ENCODE measurements at places on chromosomes 6 and 20.

- DNase-seq = peak; percentile 34
Observed at GRCh38 chr6:30162265-30163089, 869 bp upstream of the TRIM15 start.

- DNase-seq = no peak
Observed at GRCh38 chr6:107707346-107708275, 116.5 kb downstream of the SCML4 start.

DNA sequence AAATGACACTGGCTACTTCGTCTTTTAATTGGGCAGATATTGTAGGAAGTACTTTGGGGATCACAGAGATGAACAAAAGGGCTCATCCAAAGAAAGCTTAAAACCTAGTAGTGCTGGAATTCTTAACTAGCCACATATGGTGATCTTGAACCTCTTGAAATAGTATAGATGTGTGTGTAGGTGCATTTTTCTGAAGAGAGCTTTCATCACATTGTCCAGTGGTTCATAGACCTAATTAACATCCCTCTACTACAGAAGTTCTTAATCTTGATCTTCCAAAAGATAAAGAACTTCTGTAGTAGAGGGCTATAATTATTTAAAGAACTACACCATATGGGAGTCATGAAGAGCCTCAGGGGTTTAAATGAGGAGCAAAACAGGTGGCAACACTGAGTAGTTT, 2.3 kb upstream of the PRIM2 start:
- no peak for DNase-seq

DNA sequence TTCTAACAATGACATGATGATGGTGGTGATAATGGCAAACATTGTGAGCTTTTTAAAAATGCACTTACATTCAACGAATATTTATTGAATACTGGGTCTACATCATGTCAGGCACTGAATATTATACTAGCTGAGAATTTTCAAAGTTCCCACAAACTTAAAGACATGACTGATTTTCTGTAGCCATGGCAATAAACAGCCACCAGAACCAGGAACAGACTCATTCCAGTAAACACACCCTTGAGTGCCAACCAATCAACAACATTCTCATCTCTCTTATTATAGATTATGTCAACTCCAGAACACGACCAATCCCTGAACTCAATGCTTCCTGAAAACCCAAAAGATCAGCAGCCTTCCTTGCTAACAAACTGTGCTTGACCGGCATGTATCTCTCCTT, 212.4 kb upstream of the RUNX2 start:
- no peak for DNase-seq

DNA sequence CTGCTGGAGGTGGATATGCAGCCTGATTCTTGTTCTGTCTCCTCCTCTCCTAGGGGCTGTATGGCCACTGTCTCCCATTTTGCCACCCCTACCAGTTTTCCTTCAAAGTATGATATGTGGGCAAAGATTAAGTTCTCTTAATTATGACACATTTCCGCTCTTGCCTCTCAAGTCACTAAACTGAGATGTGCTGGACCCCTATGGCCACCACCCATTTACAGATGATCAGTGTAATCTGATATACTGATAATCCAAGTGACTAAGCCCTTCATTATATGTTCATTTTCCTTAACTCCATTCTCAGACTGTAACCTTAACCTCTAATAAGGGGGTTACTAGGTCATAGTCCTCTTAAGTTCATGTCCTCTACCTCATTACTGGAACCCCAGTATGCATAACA, 711 bp upstream of the C20orf141 start:
- no peak for DNase-seq

- no peak for DNase-seq
Observed at GRCh38 chr6:111231090-111231459, 143.8 kb downstream of the SLC16A10 start.

- no peak for DNase-seq
Observed at GRCh38 chr6:82863781-82864180, 201.9 kb downstream of the UBE3D start.

GRCh38 chr20:46093531-46093930, 3.8 kb upstream of the NCOA5 start:
- no peak for DNase-seq

DNA sequence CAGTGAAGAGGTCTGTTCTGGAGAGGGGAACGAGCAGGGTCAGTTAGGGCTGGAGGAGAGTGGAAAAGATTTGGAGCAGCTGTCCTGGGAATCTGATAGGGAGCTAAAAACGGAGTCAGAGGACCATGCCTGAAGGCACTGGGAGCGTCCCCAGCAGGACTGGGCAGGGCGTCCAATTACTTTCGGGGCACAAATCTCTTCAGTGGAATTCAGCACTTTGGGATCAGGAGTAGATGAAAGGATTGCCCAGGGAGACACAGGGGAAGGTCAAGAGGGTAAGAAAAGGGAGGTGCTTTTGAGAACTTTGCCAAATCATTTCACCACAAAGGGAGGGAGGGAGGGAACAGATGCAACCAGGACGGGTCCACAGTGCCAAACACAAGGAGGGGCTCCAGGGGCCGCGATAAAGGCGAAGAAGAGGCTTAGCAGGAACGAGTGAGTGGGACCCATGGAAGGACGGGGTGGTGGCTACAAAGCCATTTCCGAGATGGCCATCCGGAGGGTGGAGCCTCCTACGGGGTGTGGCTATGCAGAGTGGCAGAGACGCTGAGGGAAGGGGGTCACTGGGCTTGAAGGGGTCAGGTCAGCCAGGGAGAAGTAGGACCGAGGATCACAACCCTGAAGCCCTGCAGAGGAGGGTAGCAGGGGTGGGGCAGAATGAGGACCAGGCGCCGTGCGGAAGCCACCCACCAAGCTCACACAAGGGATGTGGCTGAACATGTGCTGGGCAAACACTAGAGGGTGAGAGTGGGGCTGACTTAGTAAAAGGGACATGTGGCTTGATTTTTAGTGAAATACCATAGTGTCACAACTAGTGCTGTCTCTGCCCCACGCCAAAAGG, 180.0 kb upstream of the RREB1 start:
- DNase-seq = no peak

DNA sequence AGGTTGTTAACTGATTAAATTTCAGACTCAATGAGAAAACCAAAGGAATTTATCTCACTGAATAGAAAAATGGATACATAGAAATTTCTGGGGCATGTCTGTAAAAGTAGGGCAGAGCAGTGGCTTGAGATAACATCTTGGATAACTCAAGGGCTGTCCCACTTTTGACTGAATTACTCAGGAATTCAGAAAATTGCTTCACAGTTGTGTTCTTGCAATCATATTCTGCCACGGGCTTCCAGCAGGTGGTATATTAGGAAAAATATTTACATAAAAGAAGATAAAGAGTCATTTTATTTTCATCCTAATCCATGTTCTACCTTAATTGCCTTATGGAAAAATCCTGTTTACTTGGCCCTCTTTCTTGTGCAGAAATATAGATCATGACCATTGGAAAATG, 156.4 kb upstream of the AKIRIN2 start:
- no peak for DNase-seq

GRCh38 chr20:56566621-56567020, 33.6 kb downstream of the FAM209B start:
- peak; percentile 15 for DNase-seq

- DNase-seq = no peak
Observed at GRCh38 chr6:30311671-30312070, 15.1 kb upstream of the TRIM39 start.

GRCh38 chr6:137313928-137314855, 95.0 kb upstream of the IFNGR1 start:
- peak; percentile 48 for DNase-seq

DNA sequence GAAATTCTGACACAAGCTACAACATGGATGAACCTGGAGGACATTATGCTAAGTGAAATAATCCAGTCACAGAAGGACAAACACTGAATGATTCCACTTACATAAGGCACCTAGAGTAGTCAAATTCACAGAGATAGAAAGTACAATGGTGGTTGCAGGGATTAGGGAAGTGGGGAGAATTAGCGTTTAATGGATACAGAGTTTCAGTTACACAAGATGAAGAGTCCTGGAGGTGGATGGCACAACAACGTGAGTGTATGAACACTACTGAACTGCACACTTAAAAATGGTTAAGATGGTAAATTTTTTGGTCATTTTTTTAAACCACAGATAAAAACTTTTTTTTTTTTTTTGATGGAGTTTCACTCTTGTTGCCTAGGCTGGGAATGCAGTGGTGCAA, 24.7 kb downstream of the MOCS3 start:
- no peak for DNase-seq

DNA sequence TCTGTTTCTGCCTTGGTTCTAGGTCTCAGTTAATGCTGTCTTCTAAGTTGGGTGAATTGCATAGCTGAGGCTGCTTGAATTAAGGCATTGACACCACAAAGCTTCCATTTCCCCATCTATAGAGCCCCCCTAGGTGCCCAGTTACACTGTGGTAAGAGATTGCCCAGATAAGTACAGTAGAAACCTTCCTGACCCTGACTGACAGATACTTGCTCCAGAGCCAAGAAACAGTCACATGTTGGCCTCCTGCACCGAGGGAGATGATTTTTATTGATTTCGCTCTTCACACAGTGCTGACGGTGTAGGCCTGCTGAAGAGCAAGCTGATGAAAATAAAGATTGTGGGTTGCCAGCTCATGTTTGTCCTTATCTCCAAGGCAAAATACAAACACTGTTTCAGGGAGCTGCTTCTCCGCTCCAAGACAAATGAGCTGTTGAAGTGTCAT, 67.9 kb downstream of the TRMT11 start:
- DNase-seq = no peak

GRCh38 chr6:7899101-7899888, 11.3 kb downstream of the TXNDC5 start:
- DNase-seq = peak; percentile 71

GRCh38 chr20:35011589-35012226, 56.0 kb downstream of the MYH7B start:
- DNase-seq = no peak

GRCh38 chr20:50762435-50763220, 31.2 kb downstream of the PARD6B start:
- no peak for DNase-seq

GRCh38 chr6:155213611-155214372, 50.0 kb upstream of the CLDN20 start:
- no peak for DNase-seq

DNA sequence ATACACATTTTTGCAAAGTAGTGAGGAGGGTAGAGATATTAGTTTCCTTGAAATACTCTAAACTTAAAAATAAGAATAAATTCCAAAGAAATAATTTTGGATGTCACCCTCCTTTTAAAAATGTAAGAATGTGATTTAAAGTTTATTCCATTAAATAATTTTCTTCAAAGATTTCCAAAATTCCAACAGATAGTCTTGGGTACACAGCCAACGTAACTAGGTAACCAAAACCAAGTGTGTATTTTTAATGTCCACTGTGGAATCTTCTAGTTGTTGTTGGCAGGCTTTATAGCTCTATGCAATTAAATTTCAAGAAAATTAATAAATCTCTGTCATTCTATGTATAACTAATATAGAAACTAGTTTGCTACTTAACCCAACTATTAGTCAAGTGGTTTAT, 101.3 kb downstream of the COL21A1 start:
- no peak for DNase-seq

- DNase-seq = no peak
Observed at GRCh38 chr6:165728216-165728615, 65.2 kb upstream of the PDE10A start.

DNA sequence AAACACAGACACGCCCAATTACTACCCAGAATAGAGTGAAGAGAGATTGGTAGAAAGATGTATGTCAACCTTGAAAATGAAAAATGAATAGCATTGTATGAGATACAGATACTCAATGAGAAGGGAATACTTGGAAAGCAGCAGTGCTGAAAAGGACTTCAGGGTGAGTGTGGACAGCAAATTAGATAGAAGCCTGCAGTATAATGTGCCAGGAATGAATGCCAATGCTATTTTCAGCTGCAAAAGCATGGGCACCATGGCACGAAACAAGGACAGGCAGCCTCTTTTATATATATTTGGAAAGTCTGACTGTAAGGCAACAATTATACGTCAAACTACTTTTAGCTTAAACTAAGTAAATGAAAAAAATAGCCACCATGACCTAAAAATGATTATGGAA, 118.2 kb downstream of the PTCHD4 start:
- no peak for DNase-seq

DNA sequence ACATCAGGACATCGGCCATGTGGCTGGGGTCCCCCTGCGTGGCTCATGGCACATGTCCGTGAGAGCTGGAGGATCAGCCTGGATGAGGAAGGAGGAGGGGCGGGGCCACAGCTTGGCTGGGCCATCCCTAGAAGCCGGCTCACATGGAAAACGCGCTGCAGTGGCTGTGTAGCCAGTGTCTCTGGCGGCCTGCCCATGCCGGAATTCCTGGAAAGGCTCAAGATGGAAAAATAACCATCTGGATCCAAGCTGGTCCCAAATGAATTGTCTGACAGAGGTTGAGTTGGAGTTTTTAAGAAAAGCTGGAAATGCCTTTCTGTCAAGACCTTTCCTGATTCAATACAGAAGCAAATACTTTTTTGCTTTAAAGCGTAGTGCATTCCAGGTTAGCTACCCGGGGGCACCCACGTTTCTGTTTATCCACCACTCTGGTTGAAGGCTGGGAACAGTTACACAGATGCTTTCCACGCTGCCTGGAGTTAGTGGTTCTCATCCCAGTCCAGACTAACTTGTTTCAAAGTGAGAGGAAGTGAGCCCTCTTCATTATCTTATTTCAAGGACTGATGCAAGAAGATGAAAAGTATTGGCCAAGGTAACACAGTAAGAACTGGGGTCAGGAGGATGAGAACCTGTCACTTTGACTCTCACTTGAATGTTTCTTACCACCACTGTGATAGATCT, 99.0 kb downstream of the GMPR start:
- no peak for DNase-seq

All from hematopoietic multipotent progenitor cell treated with erythropoietin and hydrocortisone succinate and interleukin-3 and kit ligand, for 15 days (in vitro differentiated cells).